ENCODE measurements at places on chromosomes 3 and 15.

DNA sequence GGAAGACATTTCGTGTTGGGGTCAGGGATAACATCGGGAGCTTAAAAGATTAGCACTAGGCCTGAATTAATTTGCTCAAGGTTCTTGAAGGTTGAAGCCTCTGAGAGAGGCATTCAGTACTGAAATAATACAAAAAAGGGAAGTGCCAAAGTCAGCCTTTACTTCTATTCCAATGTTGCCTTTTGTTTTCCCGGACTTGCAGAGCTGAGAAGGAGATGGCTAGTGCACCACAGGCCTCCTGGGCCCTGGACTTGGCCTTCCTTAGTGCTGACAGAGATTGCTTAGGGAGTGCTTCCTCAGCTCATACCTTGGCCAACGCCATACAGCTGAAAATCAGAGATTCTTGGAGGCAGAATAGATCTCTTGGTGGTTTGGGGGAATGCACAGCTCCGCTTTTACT, 333.6 kb upstream of the TBL1XR1 start:
- no peak overlapping the region for H3K4me3 ChIP-seq
- DNase-seq = no peak
- H3K36me3 ChIP-seq = no peaks in the 10 kb centered on the region
- H3K4me1 ChIP-seq = peaks cover 27% of the 10 kb centered on the region
- no peaks in the 10 kb centered on the region for H3K27me3 ChIP-seq
- H3K27ac ChIP-seq = no peak overlapping the region

DNA sequence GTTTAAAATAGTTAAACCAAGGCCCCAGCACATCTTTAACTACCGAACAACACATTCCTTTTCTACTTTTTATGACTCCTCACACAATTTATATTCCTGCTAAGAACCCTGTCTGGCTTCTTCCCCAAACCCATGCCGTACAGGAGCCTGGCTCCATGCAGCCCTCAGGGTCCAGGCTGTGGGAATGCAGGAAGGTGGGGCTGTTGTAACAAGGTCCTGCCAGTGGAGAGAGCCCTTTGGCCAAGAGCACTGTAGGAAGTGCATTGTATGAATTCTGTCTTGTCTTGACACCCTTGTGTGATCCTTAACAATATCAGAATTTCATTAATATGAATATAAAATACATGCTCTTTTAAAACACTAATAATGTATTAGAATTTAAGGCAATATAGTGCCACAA, 563.8 kb downstream of the TBL1XR1 start:
- no peaks in the 10 kb centered on the region for H3K4me1 ChIP-seq
- H3K27ac ChIP-seq = no peak overlapping the region
- no peak overlapping the region for H3K4me3 ChIP-seq
- no peaks in the 10 kb centered on the region for H3K36me3 ChIP-seq
- no peak for DNase-seq

GRCh38 chr15:45150481-45150880, 20.7 kb downstream of the DUOX1 start:
- peaks cover 4% of the 10 kb centered on the region for H3K4me1 ChIP-seq
- H3K4me3 ChIP-seq = no peak overlapping the region
- no peak overlapping the region for H3K27ac ChIP-seq
- no peaks in the 10 kb centered on the region for H3K27me3 ChIP-seq
- peaks cover 15% of the 10 kb centered on the region for H3K36me3 ChIP-seq

- H3K36me3 ChIP-seq = no peaks in the 10 kb centered on the region
- DNase-seq = no peak
- no peak overlapping the region for H3K4me3 ChIP-seq
- H3K27ac ChIP-seq = no peak overlapping the region
- H3K27me3 ChIP-seq = no peaks in the 10 kb centered on the region
Observed at GRCh38 chr3:102484363-102484762, 49.5 kb downstream of the ZPLD1 start.

- H3K36me3 ChIP-seq = no peaks in the 10 kb centered on the region
- no peaks in the 10 kb centered on the region for H3K4me1 ChIP-seq
- H3K27ac ChIP-seq = no peak overlapping the region
- no peak for DNase-seq
Observed at GRCh38 chr3:174168026-174168425, 691.1 kb upstream of the NAALADL2 start.
